Lung microvascular endothelial cell (primary cell): ENCODE measurements at places on chromosomes 5 and 9. TPM values are rescaled to one million over a fixed set of nuclear protein-coding genes. Genes with fewer than 3 reads are reported as not detected.

- no peak for DNase-seq
Measured at GRCh38 chr5:154740957-154741356, 14.2 kb upstream of the LARP1 start.

DNA sequence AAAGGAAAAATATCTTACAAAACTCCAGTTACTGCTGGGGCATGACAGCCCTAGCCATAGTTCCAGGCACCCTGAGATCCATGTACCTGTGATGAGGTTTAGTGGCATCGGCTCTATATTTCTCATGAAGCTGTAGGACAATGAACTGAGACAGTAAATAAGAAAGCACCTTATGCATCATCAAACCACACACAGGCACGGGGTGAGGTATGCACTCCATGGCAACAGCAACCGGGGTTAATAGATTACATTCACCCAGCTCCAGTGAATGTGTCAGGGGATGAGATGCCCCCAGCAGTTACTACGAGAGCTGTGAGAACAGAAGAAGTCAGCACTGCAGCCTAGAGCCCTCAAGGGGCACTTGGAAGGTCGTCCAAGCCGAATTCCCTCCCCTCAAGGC, 162.0 kb upstream of the S1PR3 start:
- no peak for DNase-seq

- DNase-seq: no peak
Measured at GRCh38 chr5:102411-103043, 10.6 kb downstream of the PLEKHG4B start.

- DNase-seq: no peak
Measured at GRCh38 chr5:59091965-59092364, 509.1 kb downstream of the RAB3C start.

- DNase-seq: peak; percentile 73
Measured at GRCh38 chr9:18543406-18544192, 69.6 kb downstream of the ADAMTSL1 start.

- DNase-seq: peak; percentile 0
Measured at GRCh38 chr9:28212979-28213378, 639.7 kb upstream of the C9orf72 start.

- no peak for DNase-seq
Measured at GRCh38 chr9:79990536-79990935, 418.8 kb downstream of the TLE4 start.

GRCh38 chr5:132668706-132669454, 4.9 kb upstream of the IL4 start:
- no peak for DNase-seq

- DNase-seq: no peak
Measured at GRCh38 chr5:121897341-121897740, 45.7 kb downstream of the FTMT start.

DNA sequence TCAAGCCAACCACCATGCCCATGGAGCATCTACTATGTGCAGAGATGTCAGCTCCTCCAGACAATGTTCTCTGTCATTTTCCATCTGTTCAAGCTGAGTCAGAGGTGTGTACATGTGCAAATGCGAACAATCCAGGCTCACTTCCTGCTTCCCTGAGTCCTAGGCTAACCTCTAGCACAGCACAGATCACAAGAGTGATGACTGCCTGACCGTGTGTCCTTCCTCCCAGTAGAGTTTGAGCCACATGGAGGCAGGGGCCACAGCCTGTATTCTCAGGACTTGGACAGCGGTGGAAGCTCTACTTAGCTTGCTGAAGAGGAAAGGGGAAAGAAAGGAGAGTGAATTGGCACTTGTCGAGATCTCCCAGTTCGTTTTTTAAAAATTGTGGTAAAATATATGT, 87.2 kb downstream of the KCNIP1 start:
- peak; percentile 12 for DNase-seq

GRCh38 chr5:143649937-143650621, 161.9 kb upstream of the HMHB1 start:
- DNase-seq: no peak

DNA sequence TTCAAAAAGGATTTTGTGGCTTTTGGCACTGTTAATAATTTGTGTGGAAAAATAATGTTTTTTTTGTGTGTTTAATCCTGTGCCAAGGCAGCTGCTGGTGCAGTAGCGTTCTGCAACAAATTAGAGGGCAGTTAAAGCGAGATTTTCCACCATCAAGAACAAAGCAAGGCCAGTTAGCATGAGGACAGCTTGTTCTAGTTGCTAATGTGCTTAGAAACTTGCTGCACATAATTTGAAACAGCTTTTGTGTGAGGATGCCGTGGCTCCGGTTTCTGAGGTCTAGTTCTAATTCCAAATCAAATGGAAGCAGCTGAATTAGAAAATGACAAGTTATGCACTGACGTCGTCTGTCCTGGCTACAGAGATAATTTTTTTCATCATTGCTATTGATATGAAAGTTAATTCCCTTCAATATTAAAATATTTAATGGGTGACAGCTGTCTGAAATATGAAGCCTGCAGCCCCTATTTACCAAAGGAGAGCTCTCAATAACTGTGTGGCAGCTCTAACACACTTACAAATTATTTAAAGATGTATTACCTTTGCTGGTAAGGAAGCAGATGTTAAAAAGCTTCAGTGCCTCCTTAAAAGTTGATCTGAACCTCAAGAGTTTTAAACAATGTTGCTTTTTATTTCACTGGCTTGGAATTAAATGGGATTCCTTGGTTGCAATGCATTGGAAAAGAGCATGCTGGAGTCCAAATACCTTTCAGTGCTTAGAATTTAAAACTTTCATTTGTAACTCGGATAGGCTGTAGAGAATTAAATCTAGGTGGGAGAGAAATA, 128.6 kb downstream of the SPATA31D1 start:
- DNase-seq: peak; percentile 39

DNA sequence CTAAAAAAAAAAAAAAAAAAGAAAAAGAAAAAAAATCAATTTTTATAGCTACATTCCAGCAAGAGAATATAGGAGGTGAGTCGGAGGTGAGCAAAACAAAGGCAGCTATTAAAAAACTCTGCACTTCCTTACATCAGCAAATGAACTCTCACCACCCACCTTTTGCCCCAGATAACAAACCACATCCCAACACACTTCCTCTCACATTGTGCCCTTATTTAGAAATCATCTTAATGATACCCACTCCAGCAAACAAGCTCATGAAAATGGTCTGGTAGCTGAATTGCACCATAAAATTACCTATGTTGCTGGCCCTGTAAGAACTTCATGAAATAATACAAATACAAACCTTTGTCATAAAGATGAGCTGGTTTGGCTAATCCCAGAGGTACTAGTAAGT, 82.9 kb downstream of the CEMIP2 start:
- DNase-seq: peak; percentile 38

GRCh38 chr9:92424340-92424739, at the start of gene OMD:
OMD (minus strand) TSS chr9:92424471; CDS start chr9:92417558, 6,913 bp downstream.
- DNase-seq: no peak

GRCh38 chr9:1458503-1458902, 408.3 kb downstream of the DMRT2 start:
- peak; percentile 36 for DNase-seq

GRCh38 chr9:83034587-83034986, 28.4 kb downstream of the RASEF start:
- DNase-seq: no peak

DNA sequence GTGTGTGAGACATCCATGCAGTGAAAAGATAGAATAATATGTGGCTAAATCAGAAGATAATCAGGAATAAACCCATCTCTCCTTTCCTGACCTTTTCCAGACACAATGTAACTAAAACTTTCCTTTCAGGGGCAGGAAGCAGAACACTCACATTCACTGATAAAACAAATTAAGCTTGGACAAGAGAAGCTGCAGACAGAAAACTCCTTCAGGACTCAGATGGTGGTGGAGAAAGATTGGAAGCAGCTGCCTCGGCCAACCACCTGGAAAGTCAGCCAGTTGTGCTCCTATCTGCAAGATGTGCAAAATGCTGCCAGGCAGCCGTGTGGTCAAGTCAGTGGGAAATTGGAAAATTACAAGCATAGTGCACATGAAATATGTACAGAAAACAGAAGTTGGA, 26.9 kb downstream of the RASEF start:
- DNase-seq: no peak

DNA sequence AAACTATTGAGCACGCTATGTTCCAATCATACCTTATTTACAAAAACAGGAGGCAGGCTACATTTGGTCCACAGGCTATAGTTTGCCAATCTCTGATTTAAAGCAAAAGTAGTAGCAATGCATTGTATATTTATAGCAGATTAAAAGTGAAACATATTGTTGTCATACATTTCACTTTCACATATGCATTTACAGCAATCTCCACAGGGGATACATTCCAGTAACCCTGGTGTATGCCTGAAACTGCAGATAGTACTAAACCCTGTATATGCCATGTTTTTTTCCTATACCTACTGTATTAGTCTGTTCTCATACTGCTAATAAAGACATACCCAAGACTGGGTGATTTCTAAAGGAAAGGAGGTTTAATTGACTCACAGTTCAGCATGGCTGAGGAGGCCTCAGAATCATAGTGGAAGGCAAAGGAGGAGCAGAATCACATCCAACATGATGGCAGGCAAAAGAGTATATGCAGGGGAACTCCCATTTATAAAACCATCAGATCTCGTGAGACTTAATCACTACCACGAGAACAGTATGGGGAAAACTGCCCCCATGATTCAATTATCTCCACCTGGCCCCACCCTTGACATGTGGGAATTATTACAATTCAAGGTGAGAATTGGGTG, 5.9 kb upstream of the CSF1R start:
- DNase-seq: no peak

DNA sequence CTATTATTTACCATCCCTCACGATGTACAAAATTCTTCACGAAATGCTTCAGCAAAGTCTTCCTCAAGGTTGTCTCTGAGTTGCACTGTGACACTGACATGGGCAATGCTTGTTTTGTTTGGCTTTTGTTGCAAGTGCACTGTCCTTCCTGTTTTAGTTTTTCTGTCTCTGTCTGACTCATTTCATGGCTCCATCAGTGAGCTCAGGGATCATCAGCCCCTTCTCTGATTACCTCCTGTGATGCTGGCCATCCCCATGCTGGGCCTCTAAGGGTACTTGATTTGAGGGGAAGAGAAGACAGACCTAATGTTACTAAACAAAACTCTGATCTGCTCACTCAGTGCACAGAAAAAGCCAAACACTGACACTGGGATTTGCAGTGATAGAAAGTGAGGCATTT, 37.6 kb upstream of the STX17 start:
- DNase-seq: peak; percentile 17

DNA sequence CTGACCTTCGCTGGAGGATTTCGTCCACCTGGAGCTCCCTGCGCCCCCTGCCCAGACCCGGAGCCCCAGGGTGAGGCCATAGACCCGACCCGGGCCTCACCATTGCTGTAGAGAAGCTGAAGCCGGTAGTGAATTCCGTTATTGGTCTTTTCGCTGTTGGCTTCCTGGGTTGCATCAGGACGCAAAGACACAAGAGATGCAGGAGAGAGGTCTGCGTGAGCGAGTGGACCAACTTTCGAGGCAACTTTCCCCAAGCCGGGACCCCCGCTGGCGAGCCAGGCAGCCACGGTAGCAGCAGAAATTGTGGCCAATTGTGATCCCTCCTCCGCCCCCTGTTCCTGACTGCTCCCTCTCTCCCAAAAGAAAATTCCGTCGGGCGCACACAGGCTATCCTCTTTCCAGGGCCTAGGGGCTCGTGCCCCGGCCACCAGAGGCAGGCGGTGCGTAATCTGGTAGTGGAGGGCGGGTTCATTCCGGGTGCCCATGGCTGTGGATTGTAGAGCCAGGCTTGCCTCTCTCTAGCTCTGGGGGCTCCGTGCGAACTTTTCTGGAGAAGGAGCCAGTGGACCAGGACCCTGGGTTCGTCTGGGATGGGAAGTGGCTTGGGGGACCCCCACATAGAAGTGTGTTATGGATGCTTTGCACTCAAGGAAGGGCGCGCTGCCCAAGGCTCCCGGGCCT, 3.3 kb downstream of the EBF1 start:
- no peak for DNase-seq

DNA sequence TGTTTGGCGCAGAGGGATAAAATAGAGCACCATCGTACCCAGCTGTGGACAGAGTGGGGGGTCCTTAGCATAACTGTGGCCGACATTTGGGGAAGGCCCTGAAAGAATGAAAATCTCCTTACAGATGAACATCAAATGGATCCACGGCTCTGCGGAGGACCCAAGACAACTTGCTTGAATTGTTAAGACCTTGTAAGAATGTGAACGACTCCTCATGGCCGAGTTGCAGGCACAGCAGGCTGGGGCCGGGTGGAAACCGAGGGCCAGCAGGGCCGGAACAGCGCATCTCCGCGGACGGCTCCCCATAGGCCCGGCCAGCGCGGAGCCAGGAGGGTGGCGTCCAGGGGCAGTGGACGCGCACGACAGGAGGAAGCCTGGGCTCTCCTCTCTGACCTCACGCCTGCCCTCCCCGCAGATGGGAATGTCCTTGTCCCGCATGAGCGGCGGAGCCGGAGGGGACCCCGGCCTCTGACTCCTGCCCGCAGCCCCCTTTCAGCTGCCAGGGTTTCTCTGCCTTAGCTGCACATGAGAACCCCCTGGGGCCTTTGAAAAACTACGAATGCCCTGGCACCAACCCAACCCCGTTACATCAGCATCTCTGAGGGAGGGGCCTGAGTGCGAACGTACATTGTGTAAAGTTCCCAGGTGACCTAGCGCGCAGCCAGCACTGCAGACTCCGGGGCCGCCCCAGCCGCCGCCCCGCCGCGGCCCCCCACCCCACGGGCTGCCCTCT, 36.2 kb upstream of the PTCH1 start:
- no peak for DNase-seq

- no peak for DNase-seq
Measured at GRCh38 chr9:92055624-92056023, 59.6 kb downstream of the SPTLC1 start.

The SV2C gene
- 0.20 TPM in 1 of 2 replicates, not detected in the other for total RNA-seq

The TUBB4B gene
- total RNA-seq: 103 and 110 TPM in 2 replicates

The ZCCHC10 gene
- total RNA-seq: 13.1 and 14.3 TPM in 2 replicates

The ESM1 gene
- 141 and 157 TPM in 2 replicates for total RNA-seq

The SPINK7 gene
- total RNA-seq: not detected in 2 replicates

The ADAMTS13 gene
- total RNA-seq: 0.44 and 0.60 TPM in 2 replicates

The ACOT12 gene
- total RNA-seq: not detected in 2 replicates
